H1 (cell line): ENCODE measurements at places on chromosomes 7 and 10.

DNA sequence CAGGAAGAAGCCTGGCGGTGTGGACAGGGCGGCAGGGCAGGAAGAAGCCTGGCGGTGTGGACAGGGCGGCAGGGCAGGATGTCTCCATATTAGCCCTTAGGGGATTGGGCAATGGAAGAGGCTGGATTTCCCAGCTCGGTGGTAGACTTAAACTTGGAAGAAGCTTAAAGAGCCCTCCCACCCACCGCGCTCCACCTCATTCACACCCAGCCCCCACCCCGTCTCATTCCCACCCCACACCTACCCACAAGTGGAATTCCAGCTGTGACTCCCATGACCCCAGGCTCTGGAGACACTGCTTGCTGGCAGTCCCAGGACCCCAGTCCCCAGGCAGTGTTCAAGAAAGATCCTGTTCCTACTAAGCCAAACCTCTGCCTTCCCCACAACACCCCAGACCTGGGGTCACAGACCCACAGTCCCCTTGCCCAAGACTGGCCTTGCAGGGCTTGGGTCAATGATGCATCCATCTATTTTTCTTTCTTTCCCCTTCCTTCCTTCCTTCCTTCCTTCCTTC, 34.0 kb downstream of the SPDYE6 start:
- no peak for DNase-seq
- H3K36me3 ChIP-seq: no peaks in the 10 kb centered on the region; the same call in 1 of the 2 replicates
- H3K27me3 ChIP-seq: peaks cover 2% of the 10 kb centered on the region; the same call in 1 of the 2 replicates

DNA sequence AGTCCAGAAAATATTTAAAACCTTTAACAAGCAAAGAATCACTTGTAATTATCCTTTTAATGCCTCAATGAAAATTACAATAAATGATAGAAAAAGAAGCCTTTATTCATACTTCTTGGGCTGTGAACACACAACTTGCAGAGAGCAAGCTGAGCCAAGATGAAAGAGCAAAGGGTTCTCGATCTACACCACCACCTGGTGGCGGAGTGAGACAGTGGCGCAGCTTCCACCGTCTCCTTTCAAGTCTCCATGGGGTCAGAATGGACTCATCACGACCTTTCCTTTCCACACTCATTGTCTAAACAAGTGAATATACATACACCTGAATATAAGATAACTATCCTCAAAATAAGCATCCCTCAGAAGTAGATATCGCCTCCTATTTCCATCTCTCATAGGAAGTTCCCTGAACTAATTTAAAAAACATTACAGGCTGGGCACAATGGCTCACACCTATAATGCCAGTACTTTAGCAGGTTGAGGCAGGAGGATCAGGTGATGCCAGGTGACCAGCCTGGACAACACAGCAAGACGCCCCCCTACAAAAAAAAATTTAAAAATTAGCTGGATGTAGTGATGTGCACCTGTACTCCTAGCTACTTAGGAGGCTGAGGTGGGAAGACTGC, 40.7 kb downstream of the ATE1 start:
- no peaks in the 10 kb centered on the region for H3K27me3 ChIP-seq
- no peak overlapping the region for H3K27ac ChIP-seq
- DNase-seq: peak; percentile 73
- peaks cover 3% of the 10 kb centered on the region for H3K4me1 ChIP-seq
- no peak overlapping the region for H3K4me3 ChIP-seq

DNA sequence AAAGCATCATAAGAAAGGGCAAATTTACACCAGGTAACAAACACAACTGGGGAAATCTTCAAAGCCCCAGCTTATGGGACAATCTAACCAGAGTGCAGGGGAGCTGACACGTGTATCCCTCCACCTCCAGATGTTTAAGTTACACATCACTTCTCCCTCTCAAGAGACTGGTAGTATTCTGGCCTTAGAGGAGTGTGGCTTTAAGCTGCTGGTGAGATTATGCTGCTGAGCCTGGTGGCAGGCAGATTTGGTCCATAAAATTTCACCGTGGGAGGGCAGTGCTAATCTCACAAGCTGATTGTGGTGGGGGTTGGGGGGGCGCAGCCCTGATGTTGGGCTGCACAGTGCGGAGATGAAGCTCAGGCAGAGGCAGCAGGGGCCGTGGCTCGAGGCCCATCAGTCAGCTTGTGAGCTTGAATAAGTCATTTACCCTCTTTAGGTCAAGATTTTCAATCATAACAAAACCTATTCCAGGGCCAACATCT, 431.0 kb upstream of the GALNT17 start:
- no peaks in the 10 kb centered on the region for H3K27me3 ChIP-seq
- no peak for DNase-seq
- peaks cover 57% of the 10 kb centered on the region for H3K4me1 ChIP-seq
- H3K27ac ChIP-seq: 0 out of 2 replicates have a peak overlapping the region, but pooled peaks have one; percentile 8
- H3K36me3 ChIP-seq: peaks cover 5% of the 10 kb centered on the region; the same call in 1 of the 2 replicates

DNA sequence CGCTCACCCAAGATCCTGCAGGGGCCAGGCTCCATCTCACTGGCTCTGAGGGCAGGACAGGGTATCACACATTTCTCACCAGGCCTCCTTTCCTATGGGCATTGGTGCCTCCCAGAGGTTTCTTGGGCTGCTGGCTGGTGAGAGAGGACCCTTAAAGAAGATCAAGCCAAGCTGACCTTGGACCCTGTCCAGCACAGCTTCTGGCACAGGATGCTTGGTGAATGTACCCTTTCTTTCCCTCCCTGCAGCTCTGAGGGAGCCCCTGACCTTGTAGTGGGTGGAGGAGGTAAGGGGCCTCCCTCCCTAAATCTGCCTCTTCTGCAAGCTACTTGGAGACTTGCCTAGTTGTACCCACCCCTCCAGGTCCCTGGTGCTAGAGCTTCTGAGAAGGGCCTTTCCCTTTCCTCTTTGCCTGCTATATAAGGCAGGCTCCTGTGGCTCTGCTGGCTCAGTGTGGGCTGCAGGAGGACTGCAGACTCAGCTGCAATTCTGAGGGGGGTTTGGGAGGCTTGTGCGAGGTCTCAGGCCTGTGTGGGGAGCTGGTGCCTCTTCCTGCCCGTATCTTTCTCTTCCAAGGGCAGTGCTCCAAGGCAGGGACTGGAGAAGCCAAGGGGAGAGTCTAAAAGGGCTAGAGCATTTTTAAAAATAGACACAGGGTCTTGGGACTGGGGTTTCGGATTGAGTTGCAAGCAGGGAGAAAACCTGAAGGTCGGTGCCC, 11.7 kb upstream of the TRIM8 start:
- H3K27ac ChIP-seq: no peak overlapping the region
- no peak for DNase-seq
- no peak overlapping the region for H3K4me3 ChIP-seq
- H3K36me3 ChIP-seq: no peaks in the 10 kb centered on the region; the same call in 1 of the 2 replicates

GRCh38 chr10:78802866-78803265, 265.9 kb upstream of the ZMIZ1 start:
- H3K27me3 ChIP-seq: no peaks in the 10 kb centered on the region
- H3K36me3 ChIP-seq: no peaks in the 10 kb centered on the region
- H3K4me1 ChIP-seq: no peaks in the 10 kb centered on the region
- no peak for DNase-seq

- no peak for DNase-seq
- no peak overlapping the region for H3K27ac ChIP-seq
- no peaks in the 10 kb centered on the region for H3K36me3 ChIP-seq
- no peaks in the 10 kb centered on the region for H3K4me1 ChIP-seq
- H3K4me3 ChIP-seq: no peak overlapping the region
These were observed 37.2 kb upstream of the TMEM273 start for GRCh38 chr10:49225218-49225876.

GRCh38 chr7:77415823-77416620, at the start of gene GSAP:
Gene GSAP, minus strand, starts transcription at chr7:77416349. Its CDS starts 28 bp downstream, at chr7:77416321.
- peak within 1 kb of the TSS; percentile 45 for H3K4me3 ChIP-seq
- H3K27ac ChIP-seq: no peak within 1 kb of the TSS
- H3K27me3 ChIP-seq: peaks cover 13% of the 10 kb centered on the region

- no peaks in the 10 kb centered on the region for H3K4me1 ChIP-seq
- H3K4me3 ChIP-seq: no peak overlapping the region
- H3K36me3 ChIP-seq: no peaks in the 10 kb centered on the region; the same call in 1 of the 2 replicates
- DNase-seq: no peak
- no peak overlapping the region for H3K27ac ChIP-seq
These were observed 164.9 kb downstream of the NSUN6 start for GRCh38 chr10:18486438-18486837.
